ENCODE measurements at places on chromosomes 4 and X.

GRCh38 chr4:1502976-1503375 lies 96.7 kb upstream of the NKX1-1 start:
- DNase-seq: no peak

GRCh38 chr4:65461781-65462180 lies 208.5 kb downstream of the EPHA5 start:
- no peak for DNase-seq

DNA sequence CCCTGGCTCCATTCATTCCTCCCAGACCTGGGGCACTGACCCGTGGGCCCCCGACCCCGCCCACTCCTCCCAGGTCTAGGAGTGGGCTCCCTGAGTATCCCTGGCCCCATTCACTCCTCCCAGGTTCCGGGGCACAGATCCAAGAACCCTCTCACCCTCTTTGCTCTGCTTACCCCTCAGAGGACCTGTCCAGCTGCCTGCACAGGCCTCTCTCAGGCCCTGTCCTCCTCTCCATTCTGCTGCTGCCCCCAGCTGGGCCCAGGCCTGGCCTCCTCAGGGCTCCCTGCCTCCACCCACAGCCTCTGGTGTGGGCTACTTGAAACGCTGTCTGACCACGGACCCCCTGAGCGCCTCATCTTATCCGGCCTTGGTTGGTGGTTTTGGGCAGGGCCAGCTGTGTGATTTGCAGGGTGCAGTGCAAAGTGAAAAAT lies 217.7 kb upstream of the PSAPL1 start:
- peak; percentile 51 for DNase-seq

DNA sequence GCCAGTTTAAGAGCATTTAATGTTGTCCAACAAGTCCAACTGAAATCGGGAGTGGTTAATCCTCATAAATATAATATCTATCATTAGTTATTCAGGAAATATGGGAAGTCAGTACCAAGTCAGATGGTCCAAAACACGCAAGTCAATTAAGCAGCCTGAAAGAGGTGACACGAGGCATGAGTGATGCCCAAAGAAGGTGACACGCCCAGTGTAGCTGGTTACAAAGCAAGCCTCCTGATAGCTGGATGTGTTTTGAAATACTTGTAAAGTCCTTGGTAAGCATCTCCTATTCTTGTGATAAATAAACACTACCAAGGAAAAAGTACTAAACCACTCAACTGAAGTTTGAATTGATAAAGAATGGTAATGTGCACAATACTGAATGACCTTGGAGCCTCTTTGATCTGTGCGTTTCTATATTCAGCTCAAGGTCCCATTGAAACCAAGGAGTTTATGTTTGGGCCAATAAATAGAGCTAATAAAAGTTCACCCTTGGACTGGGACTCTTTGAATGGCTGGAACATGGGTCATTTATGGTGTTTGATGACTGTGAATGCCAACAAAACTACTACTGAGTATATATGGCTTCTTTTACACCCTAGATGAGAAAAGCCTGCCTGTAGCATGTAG lies 93.2 kb upstream of the KLF3 start:
- DNase-seq: no peak

- DNase-seq: no peak
These were observed 279.9 kb upstream of the TET2 start for GRCh38 chr4:104866809-104867208.

- no peak for DNase-seq
These were observed 21.6 kb downstream of the NYX start for GRCh38 chrX:41468647-41469323.

DNA sequence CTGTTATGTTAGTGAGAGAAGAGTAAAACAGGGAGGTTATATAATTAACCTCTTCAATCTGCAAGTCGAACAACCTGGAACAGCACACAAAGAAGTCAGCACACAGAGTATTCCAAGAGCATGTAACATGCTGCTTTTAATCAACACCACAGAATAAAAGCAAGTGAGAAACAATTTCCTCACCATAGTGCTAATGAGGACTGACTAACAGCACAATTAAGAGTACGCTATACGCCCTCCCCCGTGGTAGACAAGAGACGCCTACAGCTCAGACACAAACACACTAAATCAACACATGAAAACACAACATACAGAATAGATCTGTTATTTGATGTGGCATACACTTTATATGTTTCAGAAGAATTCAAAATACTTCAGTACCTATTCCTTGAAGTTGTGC lies 103.0 kb downstream of the PPP3CA start:
- no peak for DNase-seq

GRCh38 chrX:153401133-153401764 lies at the start of gene PNMA6E:
PNMA6E (minus strand) TSS chrX:153401350; CDS start chrX:153398849, 2,501 bp downstream.
- DNase-seq: no peak

DNA sequence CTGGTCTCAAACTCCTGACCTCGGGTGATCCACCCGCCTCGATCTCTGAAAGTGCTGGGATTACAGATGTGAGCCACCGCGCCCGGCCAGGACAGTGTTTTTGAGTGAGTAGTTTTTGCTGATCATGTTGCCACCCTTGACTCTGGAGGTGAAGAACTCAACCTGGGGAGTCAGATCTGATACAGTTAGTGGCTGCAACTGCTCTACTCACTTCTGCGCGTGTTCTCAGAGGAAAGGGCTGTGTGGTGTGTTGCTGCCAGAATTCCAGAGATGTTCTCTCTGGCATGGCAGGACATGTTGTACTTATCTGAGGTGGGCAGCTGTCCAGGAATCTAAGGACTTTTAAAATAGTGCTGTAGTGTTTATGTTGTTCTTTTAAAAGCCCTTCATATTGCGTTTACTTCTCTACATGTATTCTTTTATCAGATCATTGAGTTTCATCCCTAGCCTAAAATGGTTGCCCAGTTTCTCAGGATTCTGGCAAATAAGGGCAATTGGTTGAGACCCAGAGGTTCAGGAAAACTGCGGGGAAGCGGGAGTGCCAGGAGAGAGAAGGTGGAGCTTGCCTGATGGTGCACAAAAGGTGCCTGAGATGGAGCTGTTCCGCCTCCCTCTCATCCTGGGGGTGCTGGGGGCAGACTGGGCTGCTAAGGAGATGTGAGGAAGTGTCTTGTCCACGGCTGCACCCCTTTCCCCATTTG lies 97.7 kb downstream of the ARHGAP10 start:
- DNase-seq: no peak

DNA sequence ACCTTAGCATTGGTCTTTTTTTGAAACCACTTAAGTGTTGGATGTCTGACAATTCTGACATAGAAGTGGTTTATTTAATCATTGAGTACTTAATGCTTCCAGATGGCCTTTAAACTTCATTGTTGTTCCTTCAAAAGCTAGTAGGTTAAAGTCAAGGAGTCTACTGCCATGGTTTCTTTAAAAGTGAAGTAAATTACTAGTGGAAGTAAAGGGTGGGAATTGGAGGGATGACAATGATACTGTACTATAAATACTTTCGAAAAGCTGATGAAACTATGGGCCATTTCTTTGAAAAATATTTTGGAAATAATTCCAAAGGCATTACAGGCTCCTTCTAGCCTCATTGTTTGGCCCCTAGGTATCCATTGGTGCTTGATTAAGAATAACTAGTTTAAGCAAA lies 51.9 kb downstream of the ATP10D start:
- no peak for DNase-seq

DNA sequence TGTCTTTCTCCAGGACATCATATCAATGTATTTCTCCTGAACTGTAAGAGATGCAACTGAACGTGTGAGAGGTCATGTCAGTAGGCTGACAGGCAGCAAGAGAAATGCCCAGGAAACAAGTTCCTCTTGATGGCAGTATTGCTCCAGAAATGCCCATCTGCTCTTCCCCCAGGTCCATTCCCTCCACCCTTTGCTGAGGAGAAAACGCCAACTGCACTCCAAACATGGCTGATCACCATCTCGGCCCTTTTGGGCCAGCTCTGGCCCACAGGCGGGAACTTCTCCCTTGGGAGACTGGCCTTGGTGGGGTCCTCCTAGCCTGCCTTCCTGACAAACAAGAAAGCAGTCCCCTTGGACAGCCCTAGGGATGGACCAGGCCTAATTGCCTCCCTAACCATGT lies 276.5 kb upstream of the AGTR2 start:
- no peak for DNase-seq

DNA sequence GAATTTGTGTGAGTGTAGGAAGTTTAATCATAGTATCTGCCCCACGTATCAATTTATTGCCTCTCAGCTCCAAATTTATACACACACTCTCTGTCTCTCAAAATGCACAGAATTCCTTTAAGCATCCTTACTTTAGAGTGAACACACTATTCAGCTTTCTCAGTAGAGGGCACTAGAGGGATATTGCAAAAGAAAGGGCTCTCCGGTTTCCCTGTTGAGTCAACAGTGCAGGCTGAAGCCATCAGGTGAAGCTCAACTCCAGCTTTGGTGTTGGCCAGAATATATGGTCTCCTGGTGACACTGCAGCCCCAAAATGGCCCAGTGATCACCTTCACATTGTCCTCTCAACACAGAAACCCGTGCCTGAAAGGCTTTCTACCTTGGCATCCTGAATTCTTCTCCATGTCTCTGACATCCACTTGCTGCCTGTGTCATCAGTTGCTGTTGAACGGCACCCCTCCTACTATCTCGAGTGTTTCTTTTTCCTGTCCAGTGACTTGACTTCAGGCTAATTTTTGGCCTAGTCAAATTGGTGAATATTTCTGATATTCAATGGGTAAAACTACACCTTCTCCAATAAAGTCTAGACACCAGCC lies 670.5 kb downstream of the GABRG1 start:
- no peak for DNase-seq

- DNase-seq: no peak
These were observed 11.4 kb downstream of the SYN1 start for GRCh38 chrX:47608130-47608810.

GRCh38 chrX:76893930-76894329 lies 466.4 kb downstream of the MAGEE1 start:
- no peak for DNase-seq

GRCh38 chrX:112270991-112271390 lies 188.4 kb upstream of the TRPC5 start:
- no peak for DNase-seq
